Natural killer cell (primary cell): ENCODE measurements at places on chromosomes 2 and 18. TPM values are rescaled to one million over a fixed set of nuclear protein-coding genes. Genes with fewer than 3 reads are reported as not detected.

Gene MYO5B
- total RNA-seq = not detected

DNA sequence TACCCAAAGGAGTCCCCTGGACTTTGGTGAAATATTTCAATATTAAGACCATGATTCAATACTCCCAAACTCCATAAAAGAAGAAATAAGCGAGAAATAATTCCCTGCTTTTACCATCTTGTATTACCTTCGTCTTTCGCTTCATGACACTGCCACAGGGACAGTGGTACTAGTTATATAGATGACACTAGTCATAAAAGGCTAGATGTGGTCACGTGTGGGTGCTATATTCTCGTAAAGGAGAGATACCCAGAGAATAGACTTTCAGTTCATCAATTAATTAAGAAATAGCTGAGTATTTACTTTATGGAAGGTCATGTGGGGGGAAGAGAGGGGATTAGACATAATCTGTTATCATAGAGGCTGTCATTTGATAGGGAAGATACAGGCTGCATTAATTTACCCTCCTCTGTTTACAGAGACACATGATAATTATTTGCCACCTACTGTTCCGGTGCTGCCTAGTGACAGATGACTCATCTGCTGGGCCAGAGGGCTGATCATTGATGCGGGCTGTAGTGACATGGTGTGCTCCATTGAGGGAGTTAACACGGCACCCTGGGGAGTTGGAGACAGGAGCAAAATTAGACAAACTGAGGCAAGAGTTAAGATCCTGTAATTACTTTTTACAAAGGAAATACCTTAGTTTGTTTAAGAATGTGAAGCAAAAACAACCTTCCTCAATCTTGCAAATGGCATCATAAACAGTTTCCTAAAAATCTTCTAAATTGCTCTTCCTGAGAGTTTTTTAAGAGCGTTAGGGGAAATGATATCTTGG is 78.2 kb upstream of the ITGB6 start:
- H3K4me3 ChIP-seq = no peak overlapping the region
- no peak overlapping the region for H3K27ac ChIP-seq
- H3K27me3 ChIP-seq = no peaks in the 10 kb centered on the region
- no peak for DNase-seq
- H3K36me3 ChIP-seq = peaks cover 84% of the 10 kb centered on the region

DNA sequence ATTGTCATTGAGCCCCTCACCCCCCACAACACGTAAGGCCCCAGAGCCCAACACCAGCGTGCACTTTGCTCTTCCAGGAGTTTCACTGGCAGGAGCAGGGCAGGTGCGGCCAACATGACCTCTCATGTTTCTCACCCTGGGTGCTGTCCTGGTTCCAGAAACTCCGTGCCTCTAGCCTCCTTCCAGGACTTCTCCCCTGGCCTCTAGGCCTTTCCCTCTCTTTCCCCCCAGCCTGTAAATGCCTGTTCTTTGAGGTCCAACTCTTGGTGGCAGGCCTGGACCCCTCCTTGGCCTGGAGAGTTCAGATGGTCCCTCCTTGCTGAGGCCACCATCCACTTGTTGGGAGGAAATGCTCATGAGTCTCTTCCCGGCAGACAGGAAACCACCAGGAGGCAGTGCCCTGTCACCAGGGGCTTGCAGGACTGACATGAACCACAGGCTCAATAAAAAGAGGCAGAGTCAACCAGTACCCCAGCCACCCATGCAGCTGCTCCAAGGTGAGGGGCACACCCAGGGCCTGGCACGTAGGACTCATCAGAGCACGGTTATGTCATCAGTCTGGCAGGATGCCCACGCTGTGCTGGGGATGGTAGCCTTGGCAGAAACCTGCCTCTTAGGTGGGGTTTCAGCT is 1.5 kb downstream of the MALL start:
- no peak for DNase-seq
- no peak overlapping the region for H3K27ac ChIP-seq
- H3K27me3 ChIP-seq = peaks cover 13% of the 10 kb centered on the region

Gene RASGRP3
- total RNA-seq = 1.8 TPM

DNA sequence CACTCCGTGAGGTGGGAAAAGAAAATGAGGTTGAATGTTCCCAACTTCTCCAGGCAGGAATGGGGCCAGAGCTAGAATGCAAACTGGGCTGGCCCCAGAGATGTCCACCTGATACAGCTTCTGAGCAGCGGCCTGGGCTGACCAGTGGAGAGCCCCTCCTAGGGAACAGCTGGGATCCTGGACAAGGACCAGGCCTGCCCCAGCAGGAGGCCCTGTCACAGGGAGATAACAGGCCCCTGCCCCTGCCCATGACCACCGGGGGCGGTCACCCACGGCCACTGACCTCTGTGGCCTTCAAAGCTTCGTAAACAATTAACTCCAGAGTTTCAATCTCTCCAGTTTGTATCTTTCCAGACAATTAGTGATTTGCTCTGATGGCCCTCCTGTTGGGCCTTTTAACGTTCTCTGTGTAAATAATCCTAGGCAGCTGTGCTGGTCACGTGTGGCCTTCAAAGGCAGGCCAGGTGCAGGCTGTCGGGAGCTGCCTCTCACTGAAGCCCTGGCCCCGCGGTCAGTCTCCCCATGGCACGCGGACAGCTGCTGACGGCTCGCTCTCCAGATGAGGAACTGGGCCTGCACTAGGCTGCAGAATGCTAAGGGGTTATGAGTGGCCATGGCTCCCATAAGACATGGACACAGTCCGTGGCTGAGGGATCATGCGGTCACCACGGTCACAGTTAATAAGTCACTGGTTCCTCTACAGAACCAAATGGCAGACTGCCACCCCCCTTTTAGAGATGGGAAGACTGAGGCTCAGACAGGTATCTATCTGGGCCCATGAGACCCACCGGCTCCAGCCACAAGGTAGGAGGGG is 9.2 kb downstream of the HS6ST1 start:
- no peak for DNase-seq
- H3K4me1 ChIP-seq = peaks cover 8% of the 10 kb centered on the region
- H3K27me3 ChIP-seq = no peaks in the 10 kb centered on the region
- no peaks in the 10 kb centered on the region for H3K36me3 ChIP-seq
- H3K4me3 ChIP-seq = no peak overlapping the region

- no peak overlapping the region for H3K27ac ChIP-seq
- H3K4me3 ChIP-seq = no peak overlapping the region
- H3K4me1 ChIP-seq = peaks cover 30% of the 10 kb centered on the region
- no peak for DNase-seq
- H3K36me3 ChIP-seq = no peaks in the 10 kb centered on the region
Observed at GRCh38 chr2:177733-178132, 86.1 kb downstream of the SH3YL1 start.

GRCh38 chr18:74399091-74399887 is 57.8 kb downstream of the DIPK1C start:
- no peak overlapping the region for H3K4me3 ChIP-seq
- DNase-seq = no peak
- no peak overlapping the region for H3K27ac ChIP-seq
- no peaks in the 10 kb centered on the region for H3K27me3 ChIP-seq
- H3K4me1 ChIP-seq = peaks cover 3% of the 10 kb centered on the region

DNA sequence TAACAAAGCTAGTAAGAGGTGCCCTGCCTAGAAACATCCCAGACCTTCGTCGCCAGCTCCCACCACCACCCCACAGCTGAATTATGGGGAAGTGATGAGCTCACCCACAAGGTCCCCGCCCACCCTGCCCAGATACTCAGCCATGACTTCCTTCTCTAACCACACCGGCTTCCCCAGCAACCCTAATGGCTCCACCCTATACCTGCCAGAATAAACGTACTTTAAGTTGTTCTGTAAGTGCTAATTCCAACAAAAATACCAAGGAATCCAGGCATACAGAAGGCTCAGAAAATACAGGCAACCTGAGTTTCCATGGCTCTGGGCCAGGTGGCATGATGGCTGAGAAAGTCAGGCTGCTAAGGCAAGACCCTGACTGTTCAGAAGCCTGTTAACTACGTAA is 39.1 kb downstream of the TMEM163 start:
- DNase-seq = peak; percentile 81
- H3K27ac ChIP-seq = peak overlapping the region; percentile 54
- H3K4me1 ChIP-seq = peaks cover 57% of the 10 kb centered on the region

DNA sequence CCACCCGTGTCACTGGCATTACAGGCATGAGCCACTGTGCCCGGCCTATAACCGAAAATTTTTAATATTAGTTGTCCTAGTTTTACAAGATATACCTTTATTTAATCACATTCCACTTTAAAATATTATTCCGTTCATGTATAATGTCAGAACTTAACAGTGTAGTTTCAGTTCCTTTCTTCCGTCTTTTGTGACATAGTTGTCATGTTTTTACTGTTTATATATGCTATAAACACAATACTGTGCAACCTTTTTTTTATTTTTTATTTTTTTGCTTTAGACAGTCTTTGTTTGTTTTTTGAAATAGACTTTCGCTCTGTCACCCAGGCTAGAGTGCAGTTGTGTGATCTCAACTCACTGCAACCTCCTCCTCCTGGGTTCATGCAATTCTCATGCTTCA is 129.5 kb upstream of the TTC27 start:
- peaks cover 64% of the 10 kb centered on the region for H3K36me3 ChIP-seq
- H3K4me3 ChIP-seq = no peak overlapping the region
- peaks cover 4% of the 10 kb centered on the region for H3K4me1 ChIP-seq
- no peak overlapping the region for H3K27ac ChIP-seq

GRCh38 chr2:98470851-98471255 is 26.2 kb downstream of the INPP4A start:
- peak overlapping the region; percentile 85 for H3K27ac ChIP-seq
- H3K36me3 ChIP-seq = no peaks in the 10 kb centered on the region
- H3K4me3 ChIP-seq = no peak overlapping the region
- DNase-seq = no peak
- H3K27me3 ChIP-seq = no peaks in the 10 kb centered on the region

DNA sequence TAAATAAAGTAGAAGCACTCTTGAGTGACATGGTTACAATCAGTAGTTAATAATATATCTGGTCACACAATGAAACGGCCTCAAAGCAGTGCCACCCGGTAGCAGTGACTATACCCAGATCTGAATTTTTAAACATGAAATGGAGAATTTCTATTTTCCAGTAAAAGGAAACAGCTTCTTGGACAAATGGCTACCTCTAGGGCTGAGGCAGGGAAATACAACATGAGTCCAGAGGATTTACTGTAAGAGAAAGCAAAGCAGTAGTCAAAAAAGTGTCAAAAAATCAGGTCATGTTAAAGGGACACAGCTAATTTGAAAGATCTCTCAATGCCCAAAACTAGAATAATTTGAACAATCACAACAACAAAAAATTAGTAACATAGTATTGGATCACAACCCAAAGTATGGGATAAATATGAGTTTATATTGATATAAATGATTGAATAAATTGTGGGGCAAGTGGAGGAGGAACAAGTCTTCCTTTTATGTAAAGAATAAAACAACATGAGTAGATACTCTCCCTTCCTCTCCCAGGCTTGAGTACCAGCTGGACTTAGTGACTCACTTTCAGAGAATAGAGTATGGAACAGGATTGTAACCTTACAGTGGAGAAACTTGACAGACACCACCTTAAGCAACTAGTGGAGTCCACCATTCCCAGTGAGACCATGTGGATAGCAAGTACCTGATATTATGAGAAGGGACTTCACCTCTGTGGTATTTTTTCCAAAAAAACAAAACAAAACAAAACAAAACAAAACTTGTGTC is 180.8 kb downstream of the MBD2 start:
- no peaks in the 10 kb centered on the region for H3K4me1 ChIP-seq
- no peak overlapping the region for H3K27ac ChIP-seq
- no peaks in the 10 kb centered on the region for H3K27me3 ChIP-seq
- no peak for DNase-seq

DNA sequence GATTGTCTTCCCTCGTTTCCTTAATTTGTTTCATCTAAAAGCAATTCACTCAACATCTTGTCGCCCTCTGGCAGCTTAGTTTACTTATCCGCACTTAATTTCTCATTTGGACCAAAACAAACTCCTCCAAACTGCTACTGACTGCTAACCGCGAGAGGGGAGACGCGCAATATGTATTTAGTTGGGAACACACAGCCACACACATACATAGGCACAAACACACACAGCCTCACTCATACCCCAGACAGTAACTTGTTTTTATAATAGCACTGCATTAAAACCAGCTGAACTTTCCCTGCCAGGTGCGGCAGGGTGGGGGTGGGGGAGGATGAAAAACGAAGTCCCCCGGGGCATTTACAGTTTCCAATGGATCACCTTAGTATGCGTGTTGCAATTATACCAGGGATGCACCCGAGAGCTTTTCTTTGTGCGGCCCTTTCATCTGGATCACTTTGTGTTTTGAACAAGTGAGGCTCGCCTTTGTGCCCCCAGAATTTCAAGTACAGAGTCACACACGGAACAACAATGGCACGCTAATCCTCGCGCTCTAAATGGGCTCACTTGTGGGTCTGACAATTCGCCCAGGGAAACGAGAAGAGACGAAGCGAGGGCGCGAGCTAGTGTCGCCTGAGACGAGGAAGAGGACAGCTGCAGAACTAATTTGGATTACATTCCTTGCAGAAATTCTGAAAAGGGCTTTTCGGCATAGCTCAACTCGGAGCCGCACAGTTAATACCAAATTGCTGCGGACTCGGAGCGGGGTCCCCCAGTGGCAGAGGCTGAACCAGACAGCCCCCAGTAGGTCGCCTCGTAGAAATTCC is 2.4 kb downstream of the ERBB4 start:
- DNase-seq = no peak
- H3K27ac ChIP-seq = no peak overlapping the region
- H3K4me3 ChIP-seq = no peak overlapping the region
- H3K4me1 ChIP-seq = peaks cover 19% of the 10 kb centered on the region

- H3K4me1 ChIP-seq = no peaks in the 10 kb centered on the region
- H3K4me3 ChIP-seq = no peak overlapping the region
- DNase-seq = no peak
- no peaks in the 10 kb centered on the region for H3K27me3 ChIP-seq
- no peak overlapping the region for H3K27ac ChIP-seq
- peaks cover 26% of the 10 kb centered on the region for H3K36me3 ChIP-seq
Observed at GRCh38 chr2:171018522-171018921, 89.5 kb downstream of the GORASP2 start.

GRCh38 chr2:40450796-40451430 is 977 bp downstream of the SLC8A1 start:
- H3K4me3 ChIP-seq = peak overlapping the region; percentile 33
- H3K27ac ChIP-seq = no peak overlapping the region
- peaks cover 8% of the 10 kb centered on the region for H3K4me1 ChIP-seq
- DNase-seq = no peak

DNA sequence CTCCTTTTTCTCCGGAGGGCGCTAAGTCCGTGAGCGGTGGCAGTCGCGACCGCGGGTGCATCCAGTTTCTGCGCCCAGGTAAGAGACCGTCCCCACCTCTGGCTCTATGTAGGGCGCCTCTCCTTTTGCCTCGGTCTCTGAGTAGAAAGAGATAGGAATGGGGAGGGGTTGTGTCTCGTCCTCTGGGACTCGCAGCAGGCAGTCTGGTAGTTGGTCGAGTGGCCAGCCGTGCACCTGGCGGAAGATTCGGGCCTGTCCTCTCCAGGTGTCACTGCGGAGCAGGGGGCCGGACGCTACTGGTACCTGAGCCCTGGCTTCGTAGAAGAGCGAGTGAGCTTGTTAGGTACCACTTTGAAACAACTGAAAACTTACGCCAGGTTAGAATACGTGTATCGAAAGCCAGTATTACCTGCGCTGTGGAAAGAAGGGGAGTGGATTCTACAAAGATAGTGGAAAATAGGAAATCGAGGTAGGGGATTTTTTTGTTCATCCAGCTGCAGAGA is 403 bp downstream of the MAP2 start:
- peaks cover 8% of the 10 kb centered on the region for H3K27me3 ChIP-seq
- no peak overlapping the region for H3K27ac ChIP-seq
- H3K4me3 ChIP-seq = peak overlapping the region; percentile 39
- no peaks in the 10 kb centered on the region for H3K36me3 ChIP-seq
